B cell (primary cell): ENCODE measurements at places on chromosomes 4 and X.

GRCh38 chr4:79338148-79338547 is 12.3 kb upstream of the NAA11 start:
- DNase-seq: no peak

- DNase-seq: peak; percentile 74
These were observed 5.7 kb downstream of the SH3BP2 start for GRCh38 chr4:2798399-2799223.

- no peak for DNase-seq
These were observed 139.8 kb upstream of the VCX3A start for GRCh38 chrX:6674734-6675133.

- peak; percentile 31 for DNase-seq
These were observed 93.7 kb upstream of the ZNF827 start for GRCh38 chr4:146032234-146032860.

- no peak for DNase-seq
These were observed 162.2 kb upstream of the S100G start for GRCh38 chrX:16487620-16488385.
